ENCODE measurements at places on chromosomes 12 and 14.

DNA sequence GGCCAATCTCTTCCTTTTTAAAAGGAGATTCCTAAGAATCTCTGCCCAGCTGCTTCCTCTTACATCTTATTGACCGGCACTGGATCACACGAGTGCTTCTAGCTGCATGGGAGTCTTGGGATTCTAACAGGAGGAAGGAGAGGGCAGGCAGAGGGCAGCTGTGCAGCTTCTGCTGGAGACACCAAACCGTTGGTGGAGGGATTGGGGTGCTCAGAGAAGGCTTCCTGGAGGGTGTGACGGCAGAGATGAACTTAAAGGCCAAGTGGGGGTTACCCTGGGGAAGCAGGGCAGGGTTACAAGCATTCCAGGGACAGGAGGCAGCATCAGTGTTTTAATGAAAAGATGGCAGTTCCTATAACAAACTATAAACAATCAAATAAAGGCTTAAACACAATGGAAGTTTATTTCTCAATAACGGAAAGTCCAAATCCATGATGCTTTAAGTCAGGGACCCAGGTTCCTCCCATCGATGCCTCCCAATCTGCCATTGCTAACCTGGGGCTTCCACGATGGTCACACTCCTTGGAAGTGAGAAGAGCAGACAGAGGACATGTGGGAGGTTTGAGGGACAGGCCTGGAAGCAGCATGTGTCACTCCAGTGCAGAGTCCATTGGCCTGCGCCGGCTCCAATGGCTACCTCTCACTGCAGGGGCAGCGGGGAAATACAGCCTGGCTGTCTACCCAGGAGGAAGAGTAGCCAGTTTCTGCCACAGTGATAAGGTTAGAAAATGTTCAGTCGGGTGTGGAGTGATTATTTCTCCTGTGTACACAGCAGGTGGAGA lies 53.1 kb upstream of the DDX11 start:
- H3K36me3 ChIP-seq = no peaks in the 10 kb centered on the region
- no peak overlapping the region for H3K4me3 ChIP-seq
- no peak for DNase-seq
- no peaks in the 10 kb centered on the region for H3K4me1 ChIP-seq
- H3K27ac ChIP-seq = no peak overlapping the region

DNA sequence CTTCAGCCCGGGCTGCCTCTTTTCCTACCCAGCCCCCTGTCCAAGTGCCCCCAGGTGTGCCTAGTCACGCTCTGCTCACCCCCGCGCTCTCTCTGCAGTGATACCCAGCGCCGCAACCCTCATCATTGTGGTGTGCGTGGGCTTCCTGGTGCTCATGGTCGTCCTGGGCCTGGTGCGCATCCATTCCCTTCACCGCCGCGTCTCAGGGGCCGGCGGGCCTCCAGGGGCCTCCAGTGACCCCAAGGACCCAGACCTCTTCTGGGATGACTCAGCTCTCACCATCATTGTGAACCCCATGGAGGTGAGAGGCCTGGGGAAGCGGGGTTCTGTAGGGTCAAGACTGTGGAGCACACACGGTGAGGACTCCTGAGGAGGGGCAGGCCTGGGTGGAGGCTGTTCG lies 27.2 kb downstream of the CLSTN3 start:
- no peak overlapping the region for H3K4me3 ChIP-seq
- H3K27me3 ChIP-seq = no peaks in the 10 kb centered on the region
- no peak overlapping the region for H3K27ac ChIP-seq
- H3K4me1 ChIP-seq = no peaks in the 10 kb centered on the region
- DNase-seq = no peak

DNA sequence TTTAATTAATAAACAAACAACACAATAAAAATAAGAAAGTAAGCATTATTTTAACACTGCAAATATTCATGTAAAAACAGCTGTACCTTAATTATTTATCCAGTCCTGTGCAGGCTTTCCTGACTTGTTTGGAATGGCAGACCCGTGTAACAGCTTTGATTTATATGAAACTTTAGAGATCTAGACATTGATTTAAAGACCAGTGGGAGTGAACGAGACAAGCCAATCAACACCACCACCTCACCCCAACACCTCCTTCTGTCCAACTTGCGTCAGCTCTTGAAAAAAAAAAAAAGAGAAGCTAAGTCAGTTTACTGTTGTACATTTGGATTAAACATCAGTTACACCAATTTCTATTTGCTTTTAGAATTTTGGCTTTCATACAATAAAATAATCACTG lies 22.3 kb downstream of the SLC38A4 start:
- DNase-seq = no peak
- no peaks in the 10 kb centered on the region for H3K36me3 ChIP-seq
- no peaks in the 10 kb centered on the region for H3K4me1 ChIP-seq
- no peak overlapping the region for H3K27ac ChIP-seq
- no peak overlapping the region for H3K4me3 ChIP-seq

- no peaks in the 10 kb centered on the region for H3K27me3 ChIP-seq
- H3K4me3 ChIP-seq = no peak overlapping the region
- DNase-seq = no peak
- no peaks in the 10 kb centered on the region for H3K36me3 ChIP-seq
- no peaks in the 10 kb centered on the region for H3K4me1 ChIP-seq
- no peak overlapping the region for H3K27ac ChIP-seq
Measured at GRCh38 chr14:72788255-72788654, 105.6 kb downstream of the DPF3 start.

- H3K36me3 ChIP-seq = peaks cover 4% of the 10 kb centered on the region
- H3K27me3 ChIP-seq = no peaks in the 10 kb centered on the region
- no peaks in the 10 kb centered on the region for H3K4me1 ChIP-seq
- H3K4me3 ChIP-seq = no peak overlapping the region
- no peak overlapping the region for H3K27ac ChIP-seq
- DNase-seq = no peak
Measured at GRCh38 chr14:75720116-75720515, 59.1 kb downstream of the TTLL5 start.

DNA sequence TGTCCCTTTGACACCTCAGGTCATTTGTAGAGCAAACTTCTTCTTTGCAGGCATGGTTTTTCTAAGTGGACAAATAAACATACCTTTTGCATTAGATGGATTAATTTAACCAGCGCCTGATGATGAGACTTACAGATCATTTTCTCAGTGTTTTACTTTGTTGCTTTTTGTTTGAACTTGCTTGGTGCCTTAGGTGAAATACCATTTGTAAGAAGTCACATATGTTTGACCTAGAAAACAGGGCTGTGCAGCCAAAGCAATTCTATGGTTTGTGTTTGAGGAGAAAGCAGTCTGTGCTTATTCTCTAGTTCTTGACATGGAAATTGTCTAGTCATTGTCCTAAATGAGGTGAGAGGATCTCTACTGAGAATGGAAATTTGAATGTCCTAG lies 111.1 kb downstream of the DIP2B start:
- DNase-seq = no peak
- no peaks in the 10 kb centered on the region for H3K36me3 ChIP-seq
- no peak overlapping the region for H3K27ac ChIP-seq
- no peaks in the 10 kb centered on the region for H3K27me3 ChIP-seq
- no peak overlapping the region for H3K4me3 ChIP-seq

- DNase-seq = no peak
- H3K27me3 ChIP-seq = no peaks in the 10 kb centered on the region
- no peak overlapping the region for H3K4me3 ChIP-seq
- no peaks in the 10 kb centered on the region for H3K36me3 ChIP-seq
Measured at GRCh38 chr12:64944966-64945365, 120.5 kb downstream of the TBC1D30 start.

DNA sequence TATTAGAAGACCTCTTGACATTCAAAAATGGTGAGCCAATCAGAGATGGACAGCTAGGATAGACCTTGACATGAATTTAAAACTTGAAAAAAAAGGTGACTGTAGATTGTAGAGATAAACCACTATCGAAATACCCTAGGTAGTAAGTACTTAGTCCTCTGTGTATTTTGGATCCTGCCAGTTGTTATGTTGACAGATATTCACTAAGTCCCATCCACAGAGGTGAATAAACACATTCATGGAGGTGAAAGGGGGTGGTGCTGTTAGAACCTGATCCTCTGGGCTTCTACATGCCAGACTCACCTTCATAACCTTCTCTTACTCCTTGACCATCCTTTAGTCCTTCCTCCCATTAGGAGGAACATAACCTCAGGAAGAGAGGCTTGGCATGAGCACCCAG lies 72.3 kb downstream of the OTX2 start:
- H3K4me3 ChIP-seq = no peak overlapping the region
- H3K36me3 ChIP-seq = no peaks in the 10 kb centered on the region
- DNase-seq = no peak
- H3K27me3 ChIP-seq = no peaks in the 10 kb centered on the region

- H3K4me1 ChIP-seq = no peaks in the 10 kb centered on the region
- no peak for DNase-seq
- no peak overlapping the region for H3K27ac ChIP-seq
- no peaks in the 10 kb centered on the region for H3K36me3 ChIP-seq
- no peak overlapping the region for H3K4me3 ChIP-seq
Measured at GRCh38 chr14:81295958-81296923, 75.5 kb upstream of the GTF2A1 start.

DNA sequence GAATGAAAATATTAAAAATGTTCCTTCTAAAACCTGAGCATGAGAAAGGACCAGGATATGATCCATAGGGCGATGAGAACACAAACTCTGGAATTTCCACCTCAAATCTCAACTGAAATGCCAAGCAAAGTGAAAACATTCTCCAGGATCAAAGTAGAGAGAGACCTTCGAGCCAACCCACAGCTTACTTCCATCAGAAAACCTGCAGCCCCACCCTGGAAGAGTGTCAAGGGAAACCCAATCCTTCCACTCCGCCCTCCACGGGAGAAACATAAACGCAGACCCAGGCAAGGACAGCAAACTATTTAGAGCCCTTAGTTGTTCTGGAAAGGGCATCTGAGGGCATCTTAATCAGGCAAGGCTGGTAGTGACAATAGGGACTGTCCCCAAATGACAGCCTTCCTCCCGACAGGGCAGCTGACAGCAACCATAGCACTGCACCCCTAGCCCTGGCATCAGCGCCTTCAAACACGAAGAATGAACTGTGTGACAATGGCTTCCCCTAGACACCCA lies 21.8 kb downstream of the SLC15A4 start:
- H3K4me1 ChIP-seq = no peaks in the 10 kb centered on the region
- DNase-seq = no peak
- H3K36me3 ChIP-seq = peaks cover 46% of the 10 kb centered on the region

GRCh38 chr14:55389330-55389729 lies 22.3 kb downstream of the ATG14 start:
- peaks cover 22% of the 10 kb centered on the region for H3K36me3 ChIP-seq
- DNase-seq = no peak
- H3K4me3 ChIP-seq = no peak overlapping the region
- H3K27me3 ChIP-seq = no peaks in the 10 kb centered on the region
- no peak overlapping the region for H3K27ac ChIP-seq
- H3K4me1 ChIP-seq = no peaks in the 10 kb centered on the region

- DNase-seq = no peak
- no peak overlapping the region for H3K27ac ChIP-seq
- peaks cover 8% of the 10 kb centered on the region for H3K4me1 ChIP-seq
- H3K27me3 ChIP-seq = no peaks in the 10 kb centered on the region
- H3K4me3 ChIP-seq = no peak overlapping the region
- peaks cover 5% of the 10 kb centered on the region for H3K36me3 ChIP-seq
Measured at GRCh38 chr12:50186681-50187080, 19.5 kb upstream of the CERS5 start.

DNA sequence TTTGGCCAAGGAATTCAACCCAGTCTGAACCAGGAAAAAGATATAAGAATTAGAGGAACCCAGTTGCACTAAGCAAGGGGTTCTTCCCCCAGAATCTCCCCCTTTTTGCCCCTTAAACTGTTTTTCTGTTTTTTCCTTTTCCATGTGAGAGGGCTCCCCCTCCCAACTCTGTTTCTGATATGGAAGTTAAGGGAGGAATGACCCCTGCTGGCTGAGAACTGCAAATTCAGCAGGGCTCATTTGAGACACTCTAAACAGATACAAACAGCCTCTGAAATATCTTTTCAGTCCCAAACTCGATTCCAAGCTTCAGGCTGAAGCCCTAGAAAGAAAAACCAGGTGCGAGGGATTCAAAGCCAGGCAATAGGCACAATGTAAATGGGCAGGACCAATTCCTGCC lies 132.7 kb downstream of the SLC41A2 start:
- H3K4me1 ChIP-seq = no peaks in the 10 kb centered on the region
- no peaks in the 10 kb centered on the region for H3K36me3 ChIP-seq
- DNase-seq = no peak
- no peaks in the 10 kb centered on the region for H3K27me3 ChIP-seq
- H3K27ac ChIP-seq = no peak overlapping the region

GRCh38 chr12:50647031-50647430 lies 116.9 kb upstream of the ATF1 start:
- H3K27me3 ChIP-seq = no peaks in the 10 kb centered on the region
- H3K4me3 ChIP-seq = no peak overlapping the region
- no peak for DNase-seq

GRCh38 chr12:108302403-108303311 lies 36.5 kb downstream of the CMKLR1 start:
- H3K4me3 ChIP-seq = no peak overlapping the region
- no peak for DNase-seq
- no peaks in the 10 kb centered on the region for H3K27me3 ChIP-seq
- peaks cover 4% of the 10 kb centered on the region for H3K4me1 ChIP-seq

DNA sequence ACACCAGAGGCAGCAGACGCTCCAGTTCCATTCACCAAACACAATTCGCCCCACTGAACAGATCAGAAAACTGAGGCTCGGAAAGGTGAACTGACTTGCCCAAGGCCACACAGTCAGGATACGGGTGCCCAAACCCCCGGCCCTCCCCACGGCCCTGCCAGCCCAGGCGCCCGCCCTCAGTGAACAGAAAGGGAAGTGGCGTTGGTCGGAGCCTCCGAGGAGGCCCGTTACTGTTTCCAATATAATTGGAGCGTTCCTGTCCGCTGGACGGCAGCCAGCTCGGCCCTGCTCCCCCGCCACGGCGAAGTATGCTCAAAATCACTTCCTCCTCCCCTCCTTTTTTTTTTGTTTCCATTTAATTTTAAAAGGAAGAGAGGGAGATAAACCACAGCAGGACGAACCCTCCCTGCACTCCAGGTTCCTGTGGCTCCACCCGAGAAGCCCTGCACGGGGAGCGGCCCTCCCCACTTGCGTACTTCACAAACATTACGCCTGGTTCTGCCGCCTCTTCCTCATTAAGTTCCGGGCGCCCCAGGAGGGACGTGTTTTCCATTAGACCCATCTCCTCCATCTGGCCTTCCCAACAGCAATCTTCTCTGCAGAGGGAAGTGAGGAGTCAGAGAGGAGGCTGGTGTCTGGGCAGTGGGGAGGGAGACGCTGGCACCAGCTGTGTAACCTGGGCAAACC lies 61.1 kb downstream of the NCOR2 start:
- no peaks in the 10 kb centered on the region for H3K36me3 ChIP-seq
- no peaks in the 10 kb centered on the region for H3K4me1 ChIP-seq
- no peak for DNase-seq
- H3K27ac ChIP-seq = no peak overlapping the region

DNA sequence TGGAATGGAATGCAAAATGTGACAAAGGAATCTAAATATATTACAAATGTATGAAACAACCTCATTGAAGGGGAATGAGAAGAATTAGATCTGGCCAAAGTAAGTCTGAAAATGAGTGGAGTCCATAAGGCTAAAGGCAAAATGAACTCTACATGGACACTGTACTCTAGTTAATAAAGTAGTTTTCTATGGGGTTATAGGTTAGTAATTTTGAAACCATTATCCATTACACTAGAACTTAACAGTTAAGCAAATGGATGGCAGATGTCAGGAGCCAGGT lies 222.1 kb downstream of the NUAK1 start:
- no peak overlapping the region for H3K27ac ChIP-seq
- H3K4me1 ChIP-seq = no peaks in the 10 kb centered on the region
- H3K4me3 ChIP-seq = no peak overlapping the region
- H3K27me3 ChIP-seq = no peaks in the 10 kb centered on the region
- H3K36me3 ChIP-seq = no peaks in the 10 kb centered on the region

GRCh38 chr14:104195878-104196277 lies 57.5 kb downstream of the KIF26A start:
- H3K4me1 ChIP-seq = no peaks in the 10 kb centered on the region
- H3K27ac ChIP-seq = no peak overlapping the region
- no peaks in the 10 kb centered on the region for H3K27me3 ChIP-seq
- no peak for DNase-seq
